Heart right ventricle (tissue), 16 donors: ENCODE measurements at places on chromosomes 13 and 19.

GRCh38 chr13:45799451-45799850 is 52.1 kb downstream of the SIAH3 start:
- DNase-seq: peak; percentile 44

DNA sequence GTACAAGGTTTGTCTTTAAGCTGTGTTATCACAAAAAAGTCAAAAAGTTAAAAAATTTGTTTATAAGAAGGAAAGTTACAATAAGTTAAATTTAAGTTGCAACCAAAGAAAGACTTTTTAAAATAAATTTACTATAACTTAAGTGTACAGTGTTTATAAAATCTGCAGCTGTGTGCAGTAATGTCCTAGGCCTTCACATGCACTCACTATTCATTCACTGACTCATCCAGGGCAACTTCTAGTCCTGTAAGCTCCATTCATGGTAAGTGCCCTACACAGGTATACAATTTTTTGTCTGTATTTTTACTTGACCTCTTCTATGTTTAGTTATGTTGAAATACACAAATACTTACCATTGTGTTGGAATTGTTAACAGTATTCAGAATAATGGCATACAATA is 667.9 kb upstream of the SLITRK5 start:
- no peak for DNase-seq

GRCh38 chr19:16381756-16382401 is 57.3 kb downstream of the KLF2 start:
- peak; percentile 83 for DNase-seq

GRCh38 chr13:109610517-109610916 is 175.9 kb downstream of the IRS2 start:
- peak; percentile 37 for DNase-seq

- DNase-seq: no peak
Observed at GRCh38 chr13:111503376-111503775, 182.9 kb downstream of the TEX29 start.

GRCh38 chr13:36101157-36101556 is 30.0 kb downstream of the DCLK1 start:
- no peak for DNase-seq

DNA sequence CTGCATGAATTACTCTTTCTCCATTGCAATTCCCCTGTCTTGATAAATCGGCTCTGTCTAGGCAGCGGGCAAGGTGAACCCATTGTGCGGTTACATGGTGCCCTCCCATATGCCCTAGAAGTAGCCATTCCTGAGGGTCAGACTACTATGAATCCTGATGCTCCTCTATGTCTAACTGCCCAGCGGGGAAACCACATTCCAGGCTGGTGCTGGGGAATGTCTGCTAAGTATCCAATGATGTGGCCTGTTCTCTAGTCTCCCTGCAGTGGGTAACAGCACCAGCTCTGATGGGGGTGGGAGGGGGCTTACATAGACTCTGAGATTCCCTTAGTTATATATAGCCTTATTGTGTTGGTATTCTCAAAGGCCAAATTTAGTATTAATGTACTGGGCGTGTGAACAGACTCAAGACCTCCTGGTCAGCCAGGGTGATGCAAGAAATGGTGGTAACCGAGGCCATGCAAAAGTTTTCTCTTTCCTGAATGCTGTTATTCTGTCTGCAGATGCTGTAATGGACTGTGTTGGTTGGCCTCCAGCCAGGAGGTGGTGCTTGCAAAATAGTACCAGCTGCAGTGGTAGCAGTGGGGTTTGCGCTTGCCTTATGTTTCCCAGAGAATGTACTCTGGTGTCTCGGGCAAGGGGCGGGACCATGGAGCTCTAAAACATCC is 564.8 kb upstream of the SLITRK1 start:
- no peak for DNase-seq

DNA sequence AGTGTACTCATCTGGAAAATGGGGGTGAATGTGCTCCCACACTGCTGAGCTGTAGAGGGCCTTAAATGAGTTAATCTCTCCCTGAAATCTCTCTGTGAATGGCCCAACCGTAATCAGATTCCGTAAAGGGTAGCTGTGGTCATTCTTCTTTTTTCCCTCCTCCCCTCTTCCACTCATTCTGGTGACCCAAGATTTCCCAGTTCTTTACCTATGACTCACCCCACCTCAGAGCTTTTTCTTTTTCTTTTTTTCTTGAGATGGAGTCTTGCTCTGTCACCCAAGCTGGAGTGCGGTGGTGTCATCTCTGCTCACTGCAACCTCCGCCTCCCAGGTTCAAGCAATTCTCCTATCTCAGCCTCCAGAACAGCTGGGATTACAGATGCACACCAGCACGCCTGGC is 33.3 kb upstream of the MUC16 start:
- DNase-seq: no peak

DNA sequence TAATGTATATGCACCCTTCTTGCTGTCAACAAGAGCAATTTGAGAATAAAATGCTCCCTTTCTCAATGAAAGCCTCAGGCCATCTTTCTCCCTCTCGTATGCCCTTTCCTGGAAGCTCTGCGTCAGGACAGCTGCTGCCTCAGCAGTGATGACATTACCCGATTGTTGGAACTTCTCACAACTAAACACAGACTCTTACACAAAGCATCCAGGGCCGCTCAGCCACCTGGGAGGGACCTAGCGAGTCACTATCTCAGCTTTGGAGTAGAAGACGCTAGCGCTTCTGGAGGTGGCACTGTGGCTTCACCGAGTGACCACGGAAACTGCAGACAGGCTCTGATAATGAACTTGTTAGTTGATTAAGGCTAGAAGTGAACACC is 153.2 kb upstream of the SOX1 start:
- no peak for DNase-seq

GRCh38 chr13:102846261-102847015 is 606 bp downstream of the ERCC5 start:
- peak; percentile 15 for DNase-seq

DNA sequence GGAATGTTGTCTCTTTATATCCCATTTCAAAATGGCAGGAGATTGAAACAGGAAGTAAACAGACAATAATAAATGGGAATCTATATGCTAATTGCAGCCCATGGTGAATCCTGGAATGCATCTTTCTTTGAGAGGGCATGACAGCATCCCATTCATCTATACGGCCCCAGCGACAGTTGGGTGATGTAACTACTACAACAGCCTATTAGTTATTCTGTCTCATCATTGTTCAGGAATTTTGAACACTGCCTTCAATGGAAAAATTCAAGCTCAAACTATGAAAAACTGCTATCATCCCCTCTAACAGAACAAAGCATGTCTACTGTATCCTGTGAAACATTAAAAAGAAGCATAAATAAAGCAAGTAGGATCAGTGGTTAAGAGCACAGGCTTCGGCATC is 262.1 kb downstream of the DCT start:
- DNase-seq: no peak

- DNase-seq: no peak
Observed at GRCh38 chr19:39083983-39084731, at the start of gene ACP7. TSS of gene ACP7 (plus strand) at chr19:39084368. CDS start at chr19:39085270, 902 bp downstream.

GRCh38 chr19:3389876-3390371 is 23.5 kb downstream of the NFIC start:
- DNase-seq: no peak

DNA sequence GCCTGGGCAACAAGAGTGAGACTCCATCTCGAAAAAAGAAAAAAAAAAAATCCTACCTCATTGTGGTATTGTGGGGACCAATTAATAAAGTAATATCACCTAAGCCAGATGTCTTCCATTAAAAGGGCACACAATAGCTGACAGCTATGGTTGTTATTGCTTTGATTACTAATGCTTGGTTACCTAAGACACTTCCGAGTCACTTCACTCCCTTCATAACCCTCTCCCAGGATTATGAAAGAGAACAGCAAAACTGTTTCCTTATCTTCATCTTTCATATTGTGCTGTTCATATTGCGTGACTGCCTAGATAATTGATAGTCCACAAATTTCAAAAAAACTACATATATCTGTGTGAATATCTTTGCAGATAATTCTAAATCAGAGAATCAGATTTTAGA is 10.3 kb upstream of the HSPH1 start:
- DNase-seq: no peak

- DNase-seq: no peak
Observed at GRCh38 chr13:111854403-111854802, 212.5 kb upstream of the SOX1 start.

GRCh38 chr13:94324767-94325540 is 154.5 kb downstream of the DCT start:
- no peak for DNase-seq

DNA sequence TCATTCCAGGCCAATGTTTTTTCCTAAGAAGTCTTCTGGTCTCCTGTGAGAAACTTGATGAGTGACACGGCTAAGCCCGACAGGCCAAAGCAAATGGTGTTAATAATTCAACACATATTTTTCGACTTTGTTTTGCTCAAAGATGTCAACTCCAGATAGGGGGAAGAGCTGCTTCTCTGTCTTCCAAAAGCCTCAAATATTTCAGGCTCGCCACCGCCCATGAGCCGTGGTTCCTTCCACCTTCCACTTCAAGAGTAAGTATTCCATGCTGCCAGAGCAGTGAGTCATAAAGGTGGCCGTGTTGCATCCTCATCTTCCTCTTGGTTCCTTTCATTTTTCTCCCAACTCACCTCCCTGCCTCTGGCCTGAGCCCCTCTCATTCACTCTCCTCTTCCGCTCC is 272.6 kb downstream of the EFNB2 start:
- DNase-seq: no peak

DNA sequence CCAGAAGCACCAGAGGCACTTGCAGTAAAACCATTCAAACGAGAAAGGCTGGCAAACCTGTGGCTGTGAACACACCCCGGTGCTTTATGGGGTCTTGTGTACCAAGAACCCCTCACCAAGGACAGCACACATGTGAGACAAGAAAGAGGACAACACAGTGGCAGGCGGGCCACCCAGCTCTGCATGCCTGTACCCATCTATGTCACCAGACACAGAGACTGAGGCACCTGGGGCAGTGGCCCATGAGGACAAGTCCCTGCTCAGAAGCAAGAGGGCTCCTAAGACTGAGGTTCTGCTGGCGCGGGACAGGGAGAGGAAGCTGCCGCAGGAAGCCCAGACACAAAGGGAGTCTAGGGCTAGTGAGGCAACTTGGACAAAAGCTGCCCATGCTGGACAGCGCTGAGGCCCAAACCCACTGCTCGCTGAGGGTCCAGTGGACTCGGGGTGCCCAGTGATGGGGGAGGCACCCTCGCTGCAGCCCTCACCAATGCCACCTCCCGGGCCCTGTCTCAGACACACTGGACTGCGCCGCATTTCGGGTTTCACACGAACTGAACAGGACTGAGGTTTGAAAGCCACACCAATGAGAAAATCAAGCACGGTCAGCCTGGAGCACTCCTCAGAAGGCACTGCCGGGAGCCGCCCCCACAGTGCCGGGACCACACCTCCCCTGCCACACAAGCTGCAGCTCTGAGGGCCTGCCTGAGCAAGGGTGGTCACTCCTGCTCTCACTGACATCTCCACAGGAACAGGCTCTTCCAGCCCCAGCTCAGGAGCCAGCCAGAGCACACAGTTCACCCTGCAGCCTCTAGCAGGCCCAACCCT is 232.7 kb downstream of the TUBA3C start:
- no peak for DNase-seq

- DNase-seq: no peak
Observed at GRCh38 chr13:42762251-42762650, 19.1 kb upstream of the FAM216B start.

DNA sequence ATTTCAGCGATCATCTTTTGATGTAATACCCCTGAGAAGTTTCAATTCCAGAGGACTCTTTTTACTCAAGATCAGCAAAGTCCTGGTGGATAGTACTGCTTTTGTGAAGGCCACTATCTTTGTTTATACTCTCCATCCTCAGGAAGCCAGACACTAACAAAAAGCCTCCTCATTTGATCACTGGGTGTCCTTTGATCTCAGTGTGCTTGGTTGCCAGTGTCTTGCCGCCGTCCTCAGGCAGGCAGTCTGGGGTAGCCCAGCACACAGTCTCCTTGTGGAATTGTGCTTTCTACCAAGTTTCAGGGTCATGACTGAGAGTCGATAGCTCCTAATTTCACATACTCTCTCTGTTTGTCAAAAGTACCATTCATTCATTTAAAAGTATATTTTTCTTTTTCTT is 762.2 kb downstream of the EFNB2 start:
- DNase-seq: no peak

- no peak for DNase-seq
Observed at GRCh38 chr13:44015811-44016210, 136.1 kb downstream of the LACC1 start.

- no peak for DNase-seq
Observed at GRCh38 chr13:49218493-49219051, 1.6 kb upstream of the MLNR start.

GRCh38 chr19:36106991-36107390 is 4.0 kb upstream of the OVOL3 start:
- DNase-seq: no peak

- peak; percentile 67 for DNase-seq
Observed at GRCh38 chr19:2567580-2567979, 91.7 kb downstream of the GADD45B start.

GRCh38 chr13:30346153-30346788 is 38.9 kb upstream of the KATNAL1 start:
- no peak for DNase-seq

- no peak for DNase-seq
Observed at GRCh38 chr13:65679240-65679639, 1550.9 kb downstream of the PCDH9 start.

DNA sequence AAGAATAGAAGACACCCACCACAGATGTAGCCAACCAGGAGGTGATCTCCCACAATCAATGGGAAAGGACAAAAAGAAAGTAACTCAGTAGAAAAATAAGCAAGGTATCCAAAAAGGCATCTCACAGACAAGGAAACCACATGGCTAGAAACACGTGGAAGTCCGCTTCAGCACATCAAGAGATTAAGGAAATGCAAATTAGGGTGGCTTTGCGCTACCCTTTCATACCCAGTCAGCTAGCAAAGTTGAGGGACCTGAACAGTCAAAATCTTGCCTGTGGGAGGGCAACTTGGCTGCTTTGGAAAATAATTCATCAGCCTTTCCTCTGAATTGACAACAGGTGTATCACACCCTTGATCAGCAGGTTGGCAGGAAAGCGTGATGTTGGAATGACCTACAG is 11.6 kb upstream of the UQCR11 start:
- DNase-seq: no peak
